CD4-positive, alpha-beta T cell treated with Interleukin-4 for 4 hours (primary cell): ENCODE measurements at places on chromosomes 11 and 22.

- no peak for DNase-seq
Observed at GRCh38 chr22:50696251-50696798, 23.7 kb downstream of the SHANK3 start.

GRCh38 chr11:22432291-22433093 lies 94.3 kb downstream of the SLC17A6 start:
- DNase-seq: no peak

DNA sequence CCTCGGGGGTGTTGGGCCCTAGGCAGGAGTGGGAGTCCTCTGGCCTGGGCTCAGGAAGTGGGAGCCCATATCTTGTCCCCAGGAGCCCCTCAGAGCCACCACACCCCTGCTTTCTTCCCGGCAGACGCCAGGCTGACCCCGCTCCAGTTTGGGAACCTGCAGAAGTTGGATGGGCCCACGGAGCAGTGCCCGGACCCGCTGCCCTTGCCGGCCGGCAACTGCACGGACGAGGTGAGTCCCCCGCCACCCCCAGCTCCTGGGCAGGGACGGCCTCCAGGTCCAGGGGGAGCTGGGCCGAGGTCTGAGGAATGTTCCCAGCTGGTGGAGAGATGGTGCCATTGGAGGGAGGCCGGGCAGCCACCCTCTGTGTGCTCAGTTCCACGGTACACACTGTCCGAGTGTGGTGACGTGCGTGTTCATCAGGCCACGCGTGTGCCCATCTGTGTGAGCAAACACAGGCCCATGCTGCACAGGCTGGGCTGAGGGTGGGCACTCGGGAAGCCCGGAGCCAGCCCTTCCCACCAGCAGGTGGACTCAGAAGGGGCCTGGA lies 4.8 kb downstream of the MUC5B start:
- no peak for DNase-seq

GRCh38 chr11:26801601-26802000 lies 79.7 kb upstream of the SLC5A12 start:
- DNase-seq: no peak

GRCh38 chr11:118652681-118653181 lies 26.7 kb downstream of the TREH start:
- DNase-seq: no peak

GRCh38 chr11:58616594-58616993 lies 5.9 kb upstream of the CNTF start:
- DNase-seq: no peak

- DNase-seq: no peak
Observed at GRCh38 chr22:40276996-40277823, 69.1 kb upstream of the ADSL start.

DNA sequence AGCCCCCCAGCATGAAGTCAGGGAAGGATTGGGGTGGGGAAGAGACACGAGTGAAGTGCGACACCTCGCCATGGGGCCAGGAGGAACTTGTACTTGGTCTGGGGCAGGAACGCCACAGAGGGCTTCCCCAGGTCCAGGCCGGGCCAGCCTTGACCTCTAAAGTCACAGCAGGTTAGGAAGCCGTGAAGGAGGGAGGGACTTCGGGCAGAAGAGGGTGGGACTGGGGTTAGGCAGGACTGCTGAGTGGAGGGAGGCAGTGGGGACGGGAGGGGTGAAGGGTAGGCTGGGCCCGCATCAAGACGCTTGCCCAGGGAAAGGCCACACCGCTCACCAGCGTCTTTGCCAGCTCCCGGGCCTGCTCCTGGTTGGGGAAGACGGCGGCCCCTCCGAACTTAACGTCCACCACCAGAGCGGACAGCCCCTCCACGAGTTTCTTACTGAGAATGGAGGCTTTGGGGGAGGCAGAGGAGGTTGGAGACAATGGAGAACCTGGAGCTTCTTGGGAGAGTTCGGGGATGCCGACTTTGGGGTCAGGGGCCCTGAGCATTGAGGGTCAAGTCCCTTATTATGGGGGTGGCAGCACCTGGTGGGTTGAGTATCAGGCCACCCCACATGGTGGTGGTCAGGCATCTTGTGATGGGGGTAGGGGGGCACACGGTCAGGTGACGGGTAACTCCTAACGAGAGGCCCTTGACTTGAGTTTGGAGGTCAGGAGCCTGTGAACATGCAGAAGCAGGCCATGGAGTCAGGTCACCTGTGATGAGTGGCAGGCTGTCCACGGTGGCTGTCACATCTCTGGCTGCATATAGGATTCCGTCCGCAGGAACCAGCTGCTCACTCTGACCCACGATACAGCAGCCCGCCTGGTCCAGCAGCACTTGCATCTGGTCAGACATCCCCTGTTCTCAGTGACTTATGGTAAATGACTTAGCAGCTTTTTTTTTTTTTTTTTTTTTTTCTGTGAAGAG lies 1.7 kb upstream of the SCO2 start:
- DNase-seq: peak; percentile 51

GRCh38 chr11:32304521-32304920 lies 130.8 kb downstream of the WT1 start:
- no peak for DNase-seq

DNA sequence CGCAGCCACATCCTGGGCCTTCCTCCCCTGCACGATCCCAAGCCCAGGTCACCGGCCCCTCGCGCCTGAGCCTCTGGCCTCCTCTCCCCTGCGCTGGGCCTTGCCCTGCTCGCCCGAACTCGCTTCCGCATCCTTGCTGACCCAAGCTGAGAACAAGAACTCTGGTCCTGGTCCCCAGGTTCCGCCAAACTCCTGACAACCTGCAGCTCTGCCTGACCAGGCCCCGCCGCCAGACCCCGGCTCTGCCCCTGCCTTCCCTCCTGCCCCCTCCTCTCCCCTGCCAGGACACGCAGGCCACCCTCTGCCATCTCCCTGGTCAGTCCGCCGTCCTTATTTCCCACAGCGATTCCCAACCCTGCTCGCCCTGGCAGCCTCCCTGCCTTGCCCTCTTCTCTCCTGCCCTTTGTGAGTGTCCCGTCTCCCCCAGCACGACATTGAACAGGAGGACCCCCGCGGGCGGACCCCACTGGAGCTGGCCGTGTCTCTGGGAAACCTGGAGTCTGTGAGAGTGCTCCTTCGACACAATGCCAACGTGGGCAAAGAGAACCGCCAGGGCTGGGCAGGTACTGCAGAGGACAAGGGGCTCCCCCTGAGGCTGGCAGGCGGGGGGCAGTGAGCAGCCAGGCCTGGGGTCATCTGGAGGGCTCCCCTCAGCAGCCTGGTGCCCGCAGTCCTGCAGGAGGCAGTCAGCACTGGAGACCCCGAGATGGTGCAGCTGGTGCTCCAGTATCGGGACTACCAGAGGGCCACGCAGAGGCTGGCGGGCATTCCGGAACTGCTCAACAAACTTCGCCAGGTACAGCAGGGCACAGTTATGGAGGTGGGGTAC lies 762 bp downstream of the ANKRD13D start:
- no peak for DNase-seq

DNA sequence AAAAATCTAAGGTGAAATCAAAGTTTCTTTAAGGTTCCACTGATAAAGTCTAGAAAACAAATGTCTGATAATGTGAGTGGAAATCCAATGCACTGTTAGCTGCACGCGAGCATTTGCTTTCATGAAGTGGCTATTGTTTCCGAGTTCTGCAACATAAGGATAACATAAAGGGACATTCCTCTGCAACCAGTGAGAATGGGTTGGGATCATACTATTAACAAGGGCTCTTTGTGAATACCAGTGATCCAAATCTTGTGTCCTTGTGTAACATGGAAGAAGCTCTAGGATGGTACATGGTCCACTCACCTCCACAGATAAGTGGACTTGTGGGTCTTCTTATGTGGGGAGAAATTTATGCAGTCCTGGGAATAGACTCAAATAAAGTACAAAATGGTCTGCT lies 24.6 kb downstream of the APIP start:
- no peak for DNase-seq

- no peak for DNase-seq
Observed at GRCh38 chr11:130798801-130799200, 117.5 kb downstream of the SNX19 start.

- DNase-seq: no peak
Observed at GRCh38 chr22:27667121-27667843, 134.3 kb downstream of the MN1 start.

GRCh38 chr22:22901578-22902218 lies 14.1 kb downstream of the IGLL5 start:
- DNase-seq: no peak

GRCh38 chr11:70913715-70914231 lies 338.6 kb downstream of the SHANK2 start:
- DNase-seq: no peak

DNA sequence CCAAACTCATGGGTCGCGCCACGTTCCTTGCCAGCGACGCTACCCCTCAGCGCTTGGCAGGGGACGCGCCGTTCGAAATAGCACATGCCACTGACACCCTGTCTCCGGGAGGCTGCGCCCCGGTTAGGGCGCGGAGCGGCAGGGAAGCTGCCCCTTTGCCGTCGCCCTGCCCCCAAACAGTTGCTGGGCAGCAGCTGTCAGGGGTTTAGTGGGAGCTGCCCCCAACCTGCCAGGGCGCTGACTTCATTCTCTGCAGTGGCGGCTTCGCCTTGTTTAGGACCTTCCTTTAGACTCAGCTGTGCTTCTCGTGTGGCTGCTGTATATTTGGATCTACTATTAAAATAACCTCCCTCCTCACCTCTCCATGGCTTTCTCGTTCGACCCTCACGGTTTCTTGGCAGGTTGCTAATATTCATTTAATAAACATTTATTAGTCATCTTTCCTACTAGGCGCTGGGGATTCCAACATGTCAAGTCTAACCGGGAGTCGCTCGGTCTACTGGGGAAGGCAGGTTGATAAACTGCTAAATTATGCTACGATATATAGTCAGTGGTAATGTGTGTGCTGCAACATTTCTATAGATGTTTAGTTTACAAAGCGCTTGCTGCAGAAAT lies 782 bp downstream of the TMEM109 start:
- DNase-seq: no peak

DNA sequence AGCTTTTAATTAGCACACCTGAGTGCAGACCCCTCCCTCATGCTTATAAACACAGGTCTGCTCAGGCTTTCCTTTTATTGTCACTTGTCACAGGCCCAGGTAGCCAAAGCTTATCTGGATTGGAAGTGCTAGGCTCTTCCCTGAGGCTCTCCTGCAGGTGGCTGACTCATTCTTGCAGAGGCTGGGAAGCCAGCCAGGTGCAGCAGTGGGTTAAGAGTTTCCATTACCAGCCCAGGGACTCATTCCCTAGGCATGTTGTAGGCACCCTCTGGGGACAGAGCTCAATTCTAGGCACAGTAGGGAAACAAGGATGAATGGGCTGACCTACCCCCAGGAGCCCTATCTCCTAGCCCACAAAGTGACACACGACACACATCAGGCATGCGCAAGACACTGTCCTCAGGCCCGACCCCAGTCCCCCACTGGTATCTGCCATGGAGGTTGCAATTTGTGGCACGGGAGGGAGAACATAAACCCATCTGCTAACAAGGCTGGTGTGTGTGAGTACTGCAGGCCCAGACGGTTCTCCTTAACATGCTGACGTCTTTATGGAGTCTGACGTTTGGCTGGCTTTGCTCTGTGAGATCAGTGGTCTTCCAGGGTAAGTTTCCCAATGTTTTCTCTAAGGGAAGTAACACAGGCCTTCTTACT lies 94.2 kb downstream of the ABTB2 start:
- no peak for DNase-seq
